Upper lobe of right lung (tissue), 1 donor: ENCODE measurements at places on chromosomes 3 and 15.

DNA sequence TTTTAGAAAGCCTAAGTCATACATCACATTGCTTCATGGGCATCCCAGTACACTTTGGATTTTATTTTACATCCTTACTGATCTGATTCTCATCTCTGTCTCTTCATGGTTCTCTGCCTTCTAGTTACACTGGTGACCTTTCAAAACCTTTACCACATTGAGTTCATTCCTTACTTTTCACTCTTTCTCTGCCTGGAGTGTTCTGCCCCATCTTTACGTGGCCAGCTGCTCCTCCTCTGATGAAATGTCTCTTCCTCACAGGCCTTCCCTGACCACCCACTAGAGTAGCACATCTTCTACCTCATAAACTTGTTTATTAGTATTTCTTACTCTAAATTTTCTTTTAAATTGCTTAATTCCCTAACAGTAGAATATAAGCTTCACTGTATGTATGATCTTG is 17.7 kb downstream of the CTNNB1 start:
- H3K36me3 ChIP-seq = no peaks in the 10 kb centered on the region
- H3K27me3 ChIP-seq = no peaks in the 10 kb centered on the region
- no peak overlapping the region for H3K4me3 ChIP-seq
- peaks cover 76% of the 10 kb centered on the region for H3K4me1 ChIP-seq
- no peak overlapping the region for H3K27ac ChIP-seq

GRCh38 chr3:195082811-195083210 is 188.1 kb downstream of the XXYLT1 start:
- H3K27ac ChIP-seq = no peak overlapping the region
- no peak for DNase-seq
- H3K36me3 ChIP-seq = no peaks in the 10 kb centered on the region
- H3K4me1 ChIP-seq = peaks cover 17% of the 10 kb centered on the region

DNA sequence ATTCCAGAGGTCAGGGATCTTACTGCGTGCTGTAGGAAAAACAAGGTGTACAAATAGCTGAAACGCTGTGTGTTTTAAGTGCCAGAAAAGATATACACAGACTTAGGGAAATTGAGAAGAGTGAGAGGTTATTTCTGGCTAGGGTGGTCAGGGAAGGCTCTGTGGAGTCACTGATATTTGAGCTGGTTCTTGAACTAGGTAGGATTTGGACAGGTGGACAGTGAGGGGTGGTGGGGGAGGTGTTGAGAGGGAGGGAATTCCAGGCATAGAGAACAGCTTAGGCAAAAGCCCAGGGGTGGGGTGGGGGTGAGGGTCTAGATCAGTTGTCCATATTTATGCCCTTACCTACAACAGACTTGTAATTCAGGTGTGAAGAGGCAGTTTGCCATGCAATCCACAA is 7.0 kb downstream of the SEMA6D start:
- no peaks in the 10 kb centered on the region for H3K36me3 ChIP-seq
- peaks cover 6% of the 10 kb centered on the region for H3K27me3 ChIP-seq
- H3K4me3 ChIP-seq = no peak overlapping the region
- peaks cover 9% of the 10 kb centered on the region for H3K4me1 ChIP-seq
- DNase-seq = no peak

DNA sequence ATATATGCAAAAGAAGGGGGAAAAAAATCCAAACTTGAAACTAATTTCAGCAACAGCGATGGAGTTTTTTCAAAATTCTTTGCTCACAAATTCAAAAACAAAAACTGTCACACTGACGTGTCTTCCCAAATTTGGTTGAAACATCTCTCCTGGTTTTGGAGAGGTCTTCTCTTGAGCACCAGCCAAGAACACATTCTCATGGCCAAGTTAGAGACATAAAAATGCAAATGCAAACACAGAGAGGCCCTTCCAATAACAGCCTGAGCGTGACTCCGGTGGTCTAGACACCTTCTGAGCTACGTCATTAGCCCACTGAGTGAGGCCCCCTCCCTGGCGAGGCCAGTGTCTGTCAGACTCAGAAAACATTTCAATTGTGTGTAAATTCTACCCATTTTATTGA is 436.0 kb upstream of the PROK2 start:
- no peak overlapping the region for H3K27ac ChIP-seq
- DNase-seq = no peak
- H3K27me3 ChIP-seq = no peaks in the 10 kb centered on the region
- no peaks in the 10 kb centered on the region for H3K4me1 ChIP-seq
- H3K4me3 ChIP-seq = no peak overlapping the region
- H3K36me3 ChIP-seq = no peaks in the 10 kb centered on the region
